Natural killer cell treated with Interleukin-12 subunit alpha and Interleukin-12 subunit beta and Interleukin-15 and Interleukin-18, amount 100 ng/mL, for 72 hours (primary cell): ENCODE measurements at places on chromosomes 2 and 18. TPM values are rescaled to one million over a fixed set of nuclear protein-coding genes. Genes with fewer than 3 reads are reported as not detected.

GRCh38 chr2:6423944-6424343, 441.8 kb downstream of the CMPK2 start:
- H3K27ac ChIP-seq = no peak overlapping the region
- no peak for DNase-seq
- no peaks in the 10 kb centered on the region for H3K27me3 ChIP-seq
- no peak overlapping the region for H3K4me3 ChIP-seq
- H3K4me1 ChIP-seq = no peaks in the 10 kb centered on the region
- no peaks in the 10 kb centered on the region for H3K36me3 ChIP-seq

- H3K36me3 ChIP-seq = no peaks in the 10 kb centered on the region
- H3K27ac ChIP-seq = no peak overlapping the region
- no peaks in the 10 kb centered on the region for H3K4me1 ChIP-seq
- H3K4me3 ChIP-seq = no peak overlapping the region
These were observed 137.9 kb downstream of the RDH14 start for GRCh38 chr2:18422432-18423165.

DNA sequence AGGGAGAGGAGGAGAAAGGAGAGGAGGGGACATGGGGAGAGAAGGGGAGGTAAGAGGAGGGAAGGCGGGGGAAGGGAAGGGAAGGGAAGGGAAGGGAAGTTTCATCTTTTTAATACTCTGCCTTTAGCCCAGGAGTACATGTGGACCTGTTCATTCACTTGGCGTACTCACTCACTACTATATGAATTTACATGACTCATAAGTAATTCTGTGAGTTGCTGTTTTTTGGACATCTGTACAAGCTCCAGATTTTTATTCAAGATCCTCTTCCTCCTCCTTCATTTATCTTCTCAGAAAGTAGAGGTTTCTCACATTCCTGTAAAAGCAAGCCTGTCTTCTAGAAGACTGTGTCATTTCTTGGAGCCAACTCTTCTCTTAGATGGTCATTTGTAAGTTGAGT, 84.6 kb downstream of the RDH14 start:
- peaks cover 10% of the 10 kb centered on the region for H3K27me3 ChIP-seq
- H3K4me1 ChIP-seq = no peaks in the 10 kb centered on the region
- H3K27ac ChIP-seq = no peak overlapping the region
- H3K4me3 ChIP-seq = no peak overlapping the region
- no peaks in the 10 kb centered on the region for H3K36me3 ChIP-seq
- no peak for DNase-seq

DNA sequence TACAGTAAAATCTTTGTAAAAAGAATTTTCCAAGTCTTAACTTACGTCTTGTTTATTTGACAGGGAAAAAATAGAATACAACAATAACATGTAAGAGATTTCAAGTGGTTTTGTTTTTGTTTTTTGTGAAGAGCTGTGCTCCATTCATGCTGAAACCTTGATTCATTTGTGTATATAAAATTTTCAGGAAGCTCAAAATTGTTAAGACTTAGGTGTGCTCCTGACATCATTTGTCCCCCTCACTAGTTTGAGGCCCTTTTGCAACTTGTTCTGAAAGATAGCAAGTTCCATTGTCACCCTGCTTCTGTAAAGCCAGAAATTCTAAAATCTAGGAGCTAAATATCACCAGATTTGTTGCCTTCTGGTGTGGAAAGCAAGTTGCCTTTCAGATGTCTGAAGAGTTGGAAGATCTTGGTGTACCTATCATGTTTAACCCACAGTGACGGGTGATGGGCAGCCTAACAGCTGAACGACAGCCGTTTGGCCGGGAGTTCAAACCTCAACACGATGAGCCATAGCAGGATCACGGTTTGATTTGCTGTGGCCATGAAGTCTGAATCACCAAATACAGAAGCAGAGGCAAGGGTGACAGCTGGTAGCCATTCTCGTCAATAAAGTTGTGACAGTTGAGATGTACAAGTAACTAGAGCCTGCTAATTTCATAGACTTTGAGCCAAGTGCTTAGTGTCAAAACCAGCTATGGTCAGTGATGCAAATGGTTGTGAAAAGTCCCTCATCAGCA, 205.5 kb upstream of the SP5 start:
- H3K4me1 ChIP-seq = peaks cover 15% of the 10 kb centered on the region
- peaks cover 26% of the 10 kb centered on the region for H3K27me3 ChIP-seq
- no peak for DNase-seq
- H3K36me3 ChIP-seq = no peaks in the 10 kb centered on the region
- no peak overlapping the region for H3K4me3 ChIP-seq

GRCh38 chr2:205482399-205483081, 199.8 kb upstream of the NRP2 start:
- no peak overlapping the region for H3K27ac ChIP-seq
- no peak for DNase-seq
- H3K27me3 ChIP-seq = no peaks in the 10 kb centered on the region
- H3K4me3 ChIP-seq = no peak overlapping the region
- H3K36me3 ChIP-seq = no peaks in the 10 kb centered on the region

- H3K27me3 ChIP-seq = no peaks in the 10 kb centered on the region
- peaks cover 37% of the 10 kb centered on the region for H3K4me1 ChIP-seq
- H3K36me3 ChIP-seq = peaks cover 15% of the 10 kb centered on the region
These were observed 45.5 kb downstream of the MGAT5 start for GRCh38 chr2:134299334-134299733.

GRCh38 chr18:67007999-67008398, 404.1 kb upstream of the CDH19 start:
- H3K36me3 ChIP-seq = no peaks in the 10 kb centered on the region
- no peaks in the 10 kb centered on the region for H3K27me3 ChIP-seq
- no peak overlapping the region for H3K27ac ChIP-seq
- H3K4me3 ChIP-seq = no peak overlapping the region

Gene COQ10B
- total RNA-seq = 27.8 TPM

Gene MTIF2
- total RNA-seq = 39.4 TPM
